ENCODE measurements at places on chromosomes 6 and 20.

- no peak for DNase-seq
Observed at GRCh38 chr6:139549561-139550070, 175.2 kb upstream of the CITED2 start.

DNA sequence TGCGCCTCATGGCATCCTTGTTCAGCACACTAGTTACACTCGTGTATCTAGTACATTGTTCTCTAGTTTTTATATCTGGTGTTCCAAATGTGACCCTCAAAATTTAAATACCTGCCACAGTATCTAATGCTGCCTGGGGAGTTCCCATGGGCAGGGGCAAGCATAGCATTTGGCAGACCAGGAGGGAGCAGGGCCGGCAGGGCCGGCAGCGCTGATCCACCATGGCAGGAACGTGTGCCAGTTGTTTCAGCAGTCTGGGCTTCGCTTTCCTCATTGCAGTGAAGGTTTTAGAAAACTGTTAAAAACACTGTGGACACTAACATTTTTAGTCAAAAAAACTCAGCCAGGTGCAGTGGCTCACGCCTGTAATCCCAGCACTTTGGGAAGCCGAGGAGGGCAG is 19.2 kb downstream of the NANP start:
- DNase-seq = no peak

- DNase-seq = peak; percentile 84
Observed at GRCh38 chr6:105992315-105992961, 93.7 kb upstream of the PRDM1 start.

GRCh38 chr6:37693546-37694250 is 4.0 kb downstream of the MDGA1 start:
- DNase-seq = no peak

GRCh38 chr20:21498195-21498594 is 15.7 kb downstream of the NKX2-2 start:
- no peak for DNase-seq

DNA sequence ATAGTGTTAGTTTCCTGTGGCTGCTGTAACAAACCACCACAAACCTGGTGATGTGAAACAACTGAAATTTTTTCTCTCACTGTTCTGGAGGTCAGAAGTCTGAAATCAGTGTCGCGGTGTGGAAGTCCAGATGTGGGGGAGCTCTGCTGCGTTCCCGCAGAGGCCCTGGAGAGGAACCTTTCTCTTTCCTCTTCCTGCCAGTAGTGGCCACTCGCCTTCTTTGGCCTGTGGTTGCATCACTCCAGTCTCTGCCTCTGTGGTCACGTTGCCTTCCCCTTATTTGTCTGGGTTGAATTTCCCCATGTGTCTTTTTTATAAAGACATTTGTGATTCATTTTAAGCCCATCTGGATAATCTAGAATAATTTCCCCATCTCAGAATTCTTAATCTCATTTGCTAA is 295.5 kb upstream of the FLRT3 start:
- no peak for DNase-seq

GRCh38 chr20:59933296-59933848 is at the start of gene SYCP2:
TSS of gene SYCP2 (minus strand) at chr20:59933637. CDS start at chr20:59922413, 11,224 bp downstream.
- DNase-seq = peak; percentile 25

DNA sequence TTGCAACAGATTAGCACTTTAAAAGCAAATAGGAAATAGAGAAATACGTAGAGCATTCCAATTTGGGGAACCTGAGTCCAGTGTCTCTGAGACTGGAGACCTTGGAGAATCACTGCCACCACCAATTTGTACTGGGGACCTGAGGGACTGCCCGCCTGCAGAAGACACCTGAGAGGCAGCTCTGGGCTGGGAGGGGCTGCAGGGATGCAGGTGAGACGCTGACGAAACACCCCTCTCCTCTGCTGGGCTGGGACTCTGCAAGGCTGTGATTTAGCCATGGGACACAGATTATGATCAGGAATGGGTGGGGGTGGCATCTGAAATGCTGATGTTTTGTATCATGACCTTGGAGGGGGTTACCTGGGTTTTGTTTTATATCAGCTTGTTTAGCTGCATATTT is 7.0 kb upstream of the APMAP start:
- DNase-seq = no peak
